ENCODE measurements at places on chromosomes 6 and 20.
A peak's percentile ranks its signal among the peaks of the same experiment; 100 is the strongest.

DNA sequence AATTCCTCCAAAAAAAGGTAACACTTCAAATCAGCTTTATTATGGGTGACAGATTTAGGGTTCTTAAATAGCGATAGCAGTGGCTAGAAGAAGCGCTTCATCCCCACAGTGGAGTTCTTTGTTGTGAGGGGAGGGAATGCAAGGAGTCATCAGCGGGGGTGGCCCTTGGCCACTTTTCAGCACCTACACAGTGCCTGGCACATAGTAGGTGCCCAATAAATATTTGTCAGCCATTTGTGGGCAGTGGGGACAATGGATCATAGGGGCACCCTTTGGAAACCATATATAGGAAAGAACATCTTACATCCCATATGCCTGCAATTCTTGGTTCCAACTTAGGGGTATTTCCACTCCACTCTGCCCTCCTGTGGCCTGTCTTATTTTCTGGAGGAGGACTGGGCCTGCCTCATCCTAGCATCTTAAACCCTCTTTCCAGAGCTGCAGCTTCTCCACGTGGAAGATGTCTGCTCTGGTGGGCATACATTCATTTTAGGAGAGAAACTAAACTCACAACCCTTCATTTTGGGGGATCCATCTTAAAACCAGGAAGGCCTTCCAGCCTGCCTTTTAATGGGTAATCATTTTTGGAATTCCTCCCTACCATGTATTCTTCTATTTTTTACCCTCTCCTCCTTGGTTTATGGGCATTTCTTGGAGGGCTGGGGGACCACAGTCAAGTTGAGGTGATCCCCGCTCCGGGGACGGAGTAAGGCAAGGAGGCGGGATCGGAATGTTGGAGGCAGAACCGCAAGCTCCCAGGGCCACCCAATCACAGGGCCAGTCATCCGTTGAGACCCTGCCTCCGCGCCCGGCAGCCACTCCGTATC is 2.6 kb upstream of the GPSM3 start:
- peak overlapping the region; percentile 84 for H3K4me3 ChIP-seq
- H3K27ac ChIP-seq, result peak overlapping the region; percentile 99
- peaks cover 36% of the 10 kb centered on the region for H3K4me1 ChIP-seq
- no peaks in the 10 kb centered on the region for H3K36me3 ChIP-seq
- DNase-seq, result no peak

DNA sequence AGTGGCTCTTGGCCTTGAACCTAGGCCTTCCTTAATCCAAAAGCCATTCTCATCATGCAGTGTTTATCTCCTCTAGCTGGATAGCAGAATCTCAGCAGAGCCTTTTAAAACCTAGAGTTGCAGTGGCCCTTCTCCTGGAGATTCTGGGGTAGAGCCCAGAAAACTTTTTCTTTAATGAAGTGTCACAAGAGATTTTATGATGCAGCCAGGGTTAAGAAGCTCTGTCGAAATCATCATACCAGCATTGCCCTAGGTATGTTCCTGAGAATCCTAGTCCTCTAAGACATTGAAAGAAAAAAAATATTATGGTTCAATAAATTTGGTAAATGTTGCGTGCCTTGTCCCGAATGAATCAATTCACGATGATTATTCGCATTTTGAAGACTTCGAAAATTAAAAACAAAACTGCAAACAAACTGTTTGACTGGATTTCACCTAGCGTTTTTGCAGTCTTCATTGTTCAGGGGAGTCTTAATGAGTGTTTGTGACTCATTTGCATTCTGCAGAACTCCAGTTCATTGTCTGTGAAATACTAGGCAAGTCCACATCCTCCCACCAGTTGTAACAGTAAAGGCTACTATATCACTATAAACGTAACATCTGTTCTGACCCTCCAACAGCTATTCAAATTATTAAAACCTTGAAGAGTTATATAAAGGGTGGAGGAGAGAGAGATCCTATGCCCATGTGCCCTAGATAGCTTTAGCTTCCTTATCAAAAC is 198.6 kb downstream of the UST start:
- no peaks in the 10 kb centered on the region for H3K4me1 ChIP-seq
- no peaks in the 10 kb centered on the region for H3K27me3 ChIP-seq
- H3K36me3 ChIP-seq, result no peaks in the 10 kb centered on the region
- no peak for DNase-seq
- no peak overlapping the region for H3K27ac ChIP-seq
- no peak overlapping the region for H3K4me3 ChIP-seq

DNA sequence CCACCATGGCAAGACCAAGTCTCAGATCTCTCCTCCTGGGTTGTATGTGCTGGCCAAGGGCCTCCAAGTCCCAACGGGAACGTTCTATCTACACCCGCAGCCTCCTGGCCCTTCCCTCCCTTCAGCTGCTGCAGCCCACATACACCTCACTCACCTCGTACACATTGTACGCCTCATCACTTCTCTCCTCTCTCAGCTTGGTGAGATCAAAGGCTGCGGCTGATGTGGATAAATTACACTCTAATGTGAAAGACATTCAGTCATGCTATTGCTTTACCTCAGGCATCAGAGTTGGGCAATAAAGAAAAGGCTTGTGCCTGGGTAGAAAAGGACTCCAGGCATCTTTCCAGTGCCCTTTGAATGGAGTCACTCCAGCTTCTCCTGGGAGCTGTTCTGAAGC is 135.3 kb upstream of the FOXQ1 start:
- no peak overlapping the region for H3K27ac ChIP-seq
- no peaks in the 10 kb centered on the region for H3K36me3 ChIP-seq
- no peak overlapping the region for H3K4me3 ChIP-seq
- DNase-seq, result no peak
- no peaks in the 10 kb centered on the region for H3K4me1 ChIP-seq

GRCh38 chr20:57200882-57201695 is 65.4 kb downstream of the BMP7 start:
- no peaks in the 10 kb centered on the region for H3K4me1 ChIP-seq
- no peak for DNase-seq
- H3K27ac ChIP-seq, result no peak overlapping the region
- no peaks in the 10 kb centered on the region for H3K27me3 ChIP-seq
- H3K36me3 ChIP-seq, result no peaks in the 10 kb centered on the region

DNA sequence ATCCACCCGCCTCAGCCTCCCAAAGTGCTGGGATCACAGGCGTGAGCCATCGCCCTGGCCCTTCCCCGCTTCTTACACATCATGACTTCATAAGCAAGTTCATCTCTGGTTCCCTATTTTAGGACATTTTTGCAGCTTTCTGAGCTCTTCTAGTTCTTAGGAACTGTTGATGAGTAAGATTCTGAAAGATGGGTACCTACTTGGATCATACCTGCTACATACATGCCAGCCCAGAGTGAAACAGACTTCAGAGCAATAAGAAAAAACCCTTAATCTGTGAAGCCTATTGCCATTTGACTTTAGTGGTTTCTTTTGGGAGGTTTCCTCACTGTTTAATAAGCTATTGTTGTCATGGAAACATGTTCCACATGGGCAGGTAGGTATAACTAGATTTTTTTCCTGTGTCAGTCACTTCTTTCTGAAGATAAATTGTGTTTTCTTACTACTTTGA is 27.9 kb upstream of the TMEM217 start:
- H3K36me3 ChIP-seq, result peaks cover 5% of the 10 kb centered on the region
- no peak overlapping the region for H3K27ac ChIP-seq
- H3K27me3 ChIP-seq, result no peaks in the 10 kb centered on the region
- H3K4me1 ChIP-seq, result no peaks in the 10 kb centered on the region
- DNase-seq, result no peak
- no peak overlapping the region for H3K4me3 ChIP-seq

- no peaks in the 10 kb centered on the region for H3K4me1 ChIP-seq
- H3K36me3 ChIP-seq, result no peaks in the 10 kb centered on the region
Observed at GRCh38 chr6:35309611-35310264, 12.1 kb downstream of the DEF6 start.

DNA sequence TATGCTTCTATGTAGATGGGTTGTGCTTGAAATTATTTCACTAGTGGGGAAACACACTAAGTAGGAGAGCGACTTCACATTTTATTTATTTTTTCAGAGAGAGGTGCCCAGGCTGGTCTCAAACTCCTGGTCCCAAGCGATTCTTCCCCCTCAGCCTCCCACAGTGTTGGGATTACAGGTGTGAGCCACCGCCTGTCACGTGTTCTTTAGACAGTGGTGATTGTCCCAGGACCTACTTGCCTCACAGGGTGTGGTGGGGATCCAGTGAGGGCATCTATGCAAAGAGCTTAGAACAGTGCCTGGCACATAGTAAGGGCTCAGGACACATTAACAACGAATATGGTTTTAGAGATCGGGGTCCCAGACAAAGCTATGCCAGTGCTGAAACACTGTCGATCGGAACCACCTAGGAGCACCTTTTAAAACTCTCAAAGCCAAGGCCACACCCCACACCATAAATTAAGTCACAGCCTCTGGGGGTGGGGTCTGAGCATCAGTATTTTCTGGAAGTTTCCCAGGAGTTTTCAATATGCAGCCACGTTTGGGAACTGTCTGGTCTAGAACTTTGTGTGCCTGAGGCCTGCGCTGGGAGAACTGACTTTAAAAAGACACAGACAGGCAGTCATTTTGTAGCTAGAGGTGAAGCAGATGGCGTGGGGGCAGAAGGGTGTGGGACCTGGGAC is 4.8 kb upstream of the BCAS4 start:
- H3K27ac ChIP-seq, result peak overlapping the region; percentile 99
- no peaks in the 10 kb centered on the region for H3K36me3 ChIP-seq
- no peaks in the 10 kb centered on the region for H3K27me3 ChIP-seq
- DNase-seq, result no peak

Data from Panc1 (cell line).